D341Med (cell line): ENCODE measurements at places on chromosomes 1 and 21.
A peak's percentile ranks its signal among the peaks of the same experiment; 100 is the strongest.

- DNase-seq = peak; percentile 71
These were observed 191.6 kb downstream of the HIVEP3 start for GRCh38 chr1:41726899-41727748.

DNA sequence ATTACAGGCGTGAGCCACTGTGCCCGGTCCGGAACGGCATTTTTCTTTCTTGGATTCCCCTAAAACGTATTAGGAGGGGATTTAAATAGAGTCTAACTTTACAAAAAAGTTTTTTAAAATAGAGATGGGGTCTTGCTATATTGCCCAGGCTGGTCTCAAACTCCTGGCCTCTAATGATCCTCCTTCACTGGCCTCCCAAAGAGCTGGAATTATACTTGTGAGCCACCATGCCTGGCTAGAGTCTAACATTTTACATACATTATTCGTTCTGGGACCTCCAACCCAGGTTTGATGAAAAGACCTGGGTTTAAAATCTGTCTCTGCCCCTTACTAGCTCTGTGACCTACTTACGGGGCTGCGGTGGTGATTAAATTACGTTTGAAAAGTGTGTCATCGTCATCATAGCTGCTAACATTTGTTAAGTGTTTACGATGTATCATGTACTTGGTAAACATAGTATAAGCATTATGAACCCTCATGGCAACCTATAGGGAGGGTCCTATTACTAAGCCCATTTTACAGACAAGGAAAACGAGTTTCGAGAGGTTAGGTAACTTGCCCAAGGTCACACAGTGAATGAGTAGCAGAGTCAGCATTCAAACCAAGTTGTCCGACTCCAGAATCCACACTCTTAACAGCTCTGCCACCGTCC, 24.5 kb downstream of the PLEKHM2 start:
- DNase-seq = no peak

DNA sequence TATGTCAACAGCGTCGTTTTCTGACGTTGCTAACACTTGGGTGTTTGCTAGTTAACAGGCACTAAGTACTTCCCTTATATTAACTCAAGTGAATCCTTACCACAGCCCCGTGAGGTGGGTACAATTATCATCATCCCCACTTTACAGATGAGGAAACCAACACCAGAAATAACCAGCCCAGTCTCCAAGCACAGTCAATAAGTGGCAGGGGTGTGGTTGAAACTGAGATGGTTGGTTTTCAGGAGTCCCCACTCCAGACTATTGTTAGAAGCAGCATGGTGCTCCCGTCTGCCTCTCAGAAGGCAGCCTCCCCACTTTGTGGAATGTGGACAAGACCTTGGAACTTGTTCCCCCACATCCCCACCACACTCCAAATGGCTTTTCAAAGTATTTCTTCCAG, 45.7 kb upstream of the ACOT11 start:
- DNase-seq = no peak

DNA sequence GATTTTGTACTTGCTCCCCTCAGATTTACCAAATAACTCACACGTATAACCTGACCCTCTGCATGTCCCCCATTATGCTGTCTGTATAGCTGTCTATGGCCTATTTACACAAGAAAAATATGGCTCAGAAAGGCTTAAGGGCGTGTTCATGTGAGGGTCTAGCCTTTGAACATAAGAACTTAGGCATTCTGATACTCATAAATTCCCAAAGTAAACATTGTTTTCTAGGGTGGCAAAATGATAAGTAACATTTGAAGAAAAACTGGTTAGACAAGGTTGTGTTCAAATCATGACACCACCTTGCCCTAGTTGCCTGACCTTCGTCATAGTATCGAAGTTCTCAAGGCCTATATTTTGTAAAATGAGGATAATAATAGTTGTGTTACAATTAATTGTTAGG, 394.6 kb downstream of the LRRIQ3 start:
- no peak for DNase-seq
